Stimulated activated naive CD4-positive, alpha-beta T cell treated with Interleukin-2 at 50 U/mL for 16 hours (primary cell): ENCODE measurements at places on chromosomes 5 and 9.
A peak's percentile ranks its signal among the peaks of the same experiment; 100 is the strongest.

DNA sequence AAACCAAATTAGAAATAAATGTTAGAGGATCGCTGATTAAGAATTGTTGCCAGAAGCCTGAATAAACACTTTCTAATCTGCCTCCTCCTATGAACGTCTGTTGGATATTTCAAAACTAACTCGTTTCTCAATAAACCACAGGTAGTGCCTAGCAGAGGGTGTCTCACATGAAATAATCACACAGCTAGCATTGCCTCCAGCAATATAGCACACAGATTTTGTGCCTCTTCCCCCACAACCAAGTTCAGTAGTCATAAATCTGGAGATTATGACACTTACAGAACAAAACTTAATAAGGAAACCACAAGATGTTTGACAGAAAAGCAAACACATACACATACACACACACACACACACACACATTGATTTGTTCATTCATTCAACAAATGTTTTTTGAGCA is 173.2 kb upstream of the CDH10 start:
- no peak for DNase-seq

DNA sequence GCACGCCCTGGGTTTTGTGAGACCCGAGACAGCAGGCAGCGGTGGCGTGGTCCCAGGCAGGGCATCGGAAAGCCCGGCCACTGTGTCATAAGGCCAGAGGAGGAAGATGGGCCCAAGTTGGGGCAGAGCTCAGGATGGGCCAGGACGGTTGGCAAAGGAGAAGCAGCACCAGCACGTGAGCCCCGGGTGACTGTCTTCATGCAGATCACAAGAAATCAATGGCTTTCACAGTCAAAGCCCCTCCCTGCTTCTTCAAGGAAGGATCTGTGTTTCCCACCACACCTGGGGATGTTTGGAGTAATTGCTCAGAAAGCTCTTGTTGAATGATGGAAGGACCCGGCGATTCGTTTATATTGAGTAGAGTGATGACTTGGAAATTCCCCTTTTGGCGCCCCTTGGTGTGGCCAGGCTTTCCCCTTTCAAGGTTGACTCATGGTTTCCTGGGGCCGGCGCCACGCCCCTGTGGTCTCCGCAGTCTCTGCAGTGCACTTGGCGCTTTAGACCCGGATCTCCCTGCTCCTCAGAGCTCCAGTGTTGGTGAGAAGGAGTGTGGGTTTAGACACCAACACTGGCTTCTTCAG is 52.1 kb downstream of the IL31RA start:
- peak; percentile 60 for DNase-seq

- no peak for DNase-seq
Observed at GRCh38 chr9:124471761-124472160, 21.5 kb downstream of the ADGRD2 start.

DNA sequence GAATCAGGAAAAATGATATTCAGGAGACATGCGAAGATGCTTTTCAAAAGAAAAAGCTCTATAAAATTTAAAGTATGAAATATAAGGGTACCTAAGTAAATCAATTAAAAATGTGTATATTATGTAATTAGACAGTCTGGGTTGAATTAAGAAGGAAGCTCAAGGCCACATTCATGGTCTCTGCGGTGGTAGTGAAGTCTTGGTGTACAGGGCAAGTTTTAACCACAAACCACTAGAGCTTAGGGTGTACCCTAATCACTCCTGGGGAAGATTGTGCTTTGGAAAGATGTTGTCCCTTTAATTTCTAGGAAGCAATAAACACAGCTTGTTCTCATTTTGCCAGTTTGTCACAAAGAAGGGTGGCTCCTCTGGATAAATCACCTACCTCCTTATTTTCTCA is 287.2 kb upstream of the ZNF608 start:
- no peak for DNase-seq

DNA sequence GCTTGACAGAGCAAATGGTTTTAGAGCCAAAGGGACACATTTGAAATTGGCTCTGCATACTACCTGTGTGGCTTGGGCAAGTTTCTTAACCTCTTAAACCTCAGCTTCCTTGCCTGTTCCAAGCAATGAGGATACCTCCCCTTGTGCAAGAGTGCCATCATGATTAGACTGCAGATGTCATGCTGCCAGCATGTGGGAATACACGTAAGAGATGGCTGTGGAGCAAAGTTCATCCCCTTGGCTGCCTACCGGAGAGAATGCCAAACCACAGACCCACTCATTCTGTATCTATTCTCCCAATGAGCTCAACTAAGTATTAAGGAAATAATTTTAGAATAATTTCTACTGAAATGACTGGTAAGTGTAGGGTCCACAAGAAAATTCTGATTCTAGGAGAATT is 101.3 kb downstream of the WDR41 start:
- no peak for DNase-seq

DNA sequence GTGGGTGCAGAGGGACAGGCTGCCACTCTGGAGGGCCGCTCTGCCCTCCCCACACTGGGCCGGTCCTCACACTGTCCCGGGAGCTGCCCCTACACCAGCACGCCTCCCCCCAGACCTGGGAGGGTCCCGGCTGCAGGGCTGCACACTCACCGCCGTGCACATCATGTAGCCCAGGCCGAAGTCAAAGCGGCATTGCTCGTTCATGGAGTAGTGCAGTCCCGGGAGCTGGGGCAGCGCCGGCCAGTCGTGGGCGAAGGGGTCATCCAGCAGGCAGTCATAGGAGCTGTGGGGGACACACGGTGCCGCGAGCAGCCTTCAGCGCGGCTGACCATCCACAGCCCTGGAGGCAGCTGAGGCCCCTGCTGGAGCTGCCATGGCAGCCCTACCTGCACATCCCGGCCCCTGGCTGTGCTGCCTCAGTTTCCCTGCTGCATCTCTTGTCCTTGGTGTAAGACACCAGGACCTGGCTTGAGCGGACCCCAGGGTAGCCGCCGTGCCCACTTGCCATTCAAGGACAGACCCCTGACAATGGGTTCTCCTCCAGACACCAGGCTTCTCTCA is 93.2 kb downstream of the ZNF354C start:
- DNase-seq, result no peak

DNA sequence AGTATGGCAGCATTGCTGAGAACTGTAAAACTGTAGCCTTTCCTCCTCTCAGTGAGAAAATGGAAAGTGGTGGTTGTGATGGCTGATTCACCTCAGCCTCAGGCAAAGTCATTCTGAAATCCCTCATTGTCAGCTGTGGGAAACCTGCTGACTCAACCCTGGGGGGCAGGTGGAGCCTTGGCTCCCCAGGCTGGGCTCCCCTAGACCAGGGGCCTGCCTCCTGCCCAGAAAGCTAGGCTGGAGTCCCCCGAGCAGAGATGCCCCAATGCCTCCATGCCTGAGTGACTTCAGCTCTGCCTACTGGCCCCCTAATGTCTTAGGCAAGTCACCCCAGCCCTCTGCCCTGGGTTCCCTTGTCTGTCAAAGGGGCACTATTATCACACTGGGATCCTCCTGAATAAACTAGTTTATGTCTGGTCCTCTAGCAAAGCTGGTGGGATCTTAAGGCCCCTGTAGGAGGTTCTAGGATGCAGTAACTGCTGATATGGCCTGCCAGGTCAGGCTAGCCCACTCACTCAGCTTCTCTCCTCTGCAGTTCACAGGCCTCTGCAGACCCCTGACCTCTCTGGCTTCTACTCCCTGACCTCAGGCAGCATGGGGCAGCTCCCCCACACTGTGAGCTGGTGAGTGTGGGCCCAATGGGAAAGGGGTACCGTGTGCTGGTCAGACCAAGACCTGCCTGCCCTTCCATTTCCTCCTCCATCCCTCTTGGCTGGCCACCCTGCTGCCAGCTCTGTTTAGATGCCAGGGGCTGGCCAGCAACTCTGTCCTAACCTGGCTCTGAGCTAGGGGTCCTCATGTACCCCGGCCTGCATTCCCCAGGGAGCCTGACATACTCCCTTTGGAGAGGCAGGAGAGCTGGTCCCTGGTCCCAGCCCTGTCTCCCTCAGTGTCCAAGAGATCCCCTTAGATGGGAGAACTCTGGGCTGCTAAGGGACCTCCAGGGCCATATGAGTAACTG is 24.2 kb downstream of the TCF7 start:
- peak; percentile 62 for DNase-seq

GRCh38 chr9:113454914-113455761 is 8.4 kb upstream of the RGS3 start:
- no peak for DNase-seq

DNA sequence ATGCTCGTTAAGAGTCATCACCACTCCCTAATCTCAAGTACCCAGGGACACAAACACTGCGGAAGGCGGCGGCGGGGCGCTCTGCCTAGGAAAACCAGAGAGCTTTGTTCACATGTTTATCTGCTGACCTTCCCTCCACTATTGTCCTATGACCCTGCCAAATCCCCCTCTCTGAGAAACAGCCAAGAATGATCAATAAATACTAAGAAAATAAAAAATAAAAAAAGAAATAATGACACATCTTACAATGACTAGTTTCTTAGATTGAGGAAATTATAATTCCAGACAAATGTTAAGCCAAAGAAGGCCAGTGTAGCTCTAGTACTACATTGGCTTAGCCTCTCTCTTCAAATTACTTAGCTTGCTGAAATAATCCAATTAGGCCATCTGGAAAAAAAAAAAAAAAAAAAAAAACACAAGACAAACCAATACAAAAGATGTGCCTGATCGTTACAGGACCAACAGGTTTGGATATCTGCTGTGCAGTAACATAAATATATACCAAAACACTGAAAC is 58.0 kb downstream of the ANXA2R start:
- no peak for DNase-seq

DNA sequence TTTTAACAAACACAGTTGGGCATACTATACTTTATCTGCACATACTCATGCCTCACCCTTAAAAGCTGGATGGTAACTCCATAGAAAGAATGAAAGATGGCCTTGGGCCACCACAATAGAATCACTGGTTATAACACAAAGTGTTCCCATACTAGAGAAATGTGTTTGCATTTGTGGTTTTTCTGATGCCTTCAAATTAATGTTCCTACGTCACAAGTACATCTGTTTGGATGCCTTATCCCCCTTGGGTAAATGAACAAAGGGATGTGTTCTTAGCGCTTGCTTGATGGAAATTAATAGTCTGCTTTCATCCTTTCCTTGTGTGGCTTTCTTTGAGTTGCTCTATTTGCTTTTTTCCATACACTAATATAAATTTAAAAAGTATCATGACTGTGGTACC is 291.1 kb upstream of the PDE4D start:
- DNase-seq, result no peak

DNA sequence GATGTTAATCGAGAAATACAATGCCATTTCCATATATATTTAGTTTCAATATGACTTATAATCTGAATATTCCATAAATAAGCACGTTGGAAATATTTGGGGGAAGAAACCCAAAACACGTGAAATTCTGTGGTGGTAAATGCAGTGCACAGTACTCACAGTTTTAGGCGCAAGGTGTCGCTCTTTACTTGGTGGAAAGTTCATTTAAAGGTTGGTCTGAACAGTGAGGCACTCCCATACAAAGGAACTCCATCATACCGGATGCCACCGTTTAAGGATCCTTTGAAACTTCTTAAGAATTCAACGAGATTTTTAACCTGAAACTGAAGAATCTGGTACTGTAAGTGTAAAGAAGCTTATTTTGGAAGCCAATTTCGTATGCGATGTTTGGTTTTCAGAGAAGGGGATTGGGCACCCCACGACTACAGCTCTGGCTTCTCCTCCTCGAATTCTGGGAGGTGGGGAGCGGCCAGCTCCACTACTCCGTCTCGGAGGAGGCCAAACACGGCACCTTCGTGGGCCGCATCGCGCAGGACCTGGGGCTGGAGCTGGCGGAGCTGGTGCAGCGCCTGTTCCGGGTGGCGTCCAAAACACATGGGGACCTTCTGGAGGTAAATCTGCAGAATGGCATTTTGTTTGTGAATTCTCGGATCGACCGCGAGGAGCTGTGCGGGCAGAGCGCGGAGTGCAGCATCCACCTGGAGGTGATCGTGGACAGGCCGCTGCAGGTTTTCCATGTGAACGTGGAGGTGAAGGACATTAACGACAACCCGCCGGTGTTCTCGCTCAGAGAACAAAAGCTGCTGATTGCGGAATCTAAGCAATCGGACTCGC is at the start of gene PCDHA11:
Gene PCDHA11, plus strand, starts transcription at position 237 of the 834 bp plus-strand sequence. Its CDS starts 147 bp downstream, at position 384.
- no peak for DNase-seq

GRCh38 chr9:126144603-126145456 is 181.8 kb upstream of the MVB12B start:
- DNase-seq, result no peak

- peak; percentile 47 for DNase-seq
Observed at GRCh38 chr9:6758498-6759184, 868 bp downstream of the KDM4C start.

GRCh38 chr9:134896834-134897583 is 16.4 kb downstream of the FCN2 start:
- DNase-seq, result no peak

- DNase-seq, result no peak
Observed at GRCh38 chr5:144451187-144451973, 280.7 kb downstream of the KCTD16 start.

DNA sequence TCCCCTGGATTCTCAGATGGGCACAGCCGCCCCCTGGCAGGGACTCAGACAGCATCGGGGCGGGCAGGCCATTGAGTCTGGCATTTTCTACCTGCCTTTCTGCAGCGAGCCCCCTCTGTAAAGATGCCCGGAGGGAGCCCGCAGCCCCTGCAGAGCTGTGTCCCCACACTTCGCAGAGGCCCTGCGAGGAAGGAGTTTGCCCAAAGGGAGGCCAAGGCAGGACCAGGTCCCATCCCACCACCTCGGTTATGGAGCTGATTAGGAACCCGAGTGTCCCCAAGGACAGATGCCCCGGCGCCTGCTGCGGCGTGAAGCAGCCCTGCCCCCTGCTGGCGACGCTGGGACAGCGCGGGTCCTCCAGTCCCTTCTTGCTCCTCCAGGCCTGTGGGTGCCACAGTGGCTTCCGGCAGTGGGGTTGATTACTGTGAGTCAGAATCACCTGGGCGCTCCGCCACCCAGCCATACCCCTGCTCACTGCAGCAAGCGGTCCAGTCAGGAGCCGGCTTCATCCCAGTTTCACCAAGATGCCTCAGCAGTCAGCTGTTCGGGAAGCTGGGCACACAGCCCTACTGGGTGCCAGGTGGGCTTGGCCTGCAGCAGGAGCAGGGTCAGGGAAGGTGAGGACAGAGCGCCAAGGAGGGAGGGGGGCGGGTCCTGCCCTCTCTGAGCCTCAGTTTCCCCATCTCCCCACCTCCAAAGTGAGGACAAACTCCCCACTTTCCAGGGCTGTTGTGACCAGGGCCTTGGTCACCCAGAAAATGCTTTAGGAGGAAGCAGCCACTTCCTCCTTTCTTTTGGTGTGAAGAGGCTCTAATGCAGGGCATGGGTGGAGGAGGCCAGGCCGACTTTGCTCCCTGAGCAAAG is 117.2 kb downstream of the RXRA start:
- DNase-seq, result peak; percentile 84

GRCh38 chr5:148996270-148996669 is 66.6 kb downstream of the SH3TC2 start:
- no peak for DNase-seq

- DNase-seq, result no peak
Observed at GRCh38 chr5:55159763-55160492, at the start of gene GPX8. TSS of gene GPX8 (plus strand) at chr5:55160171. CDS start at chr5:55160193, 22 bp downstream.

- no peak for DNase-seq
Observed at GRCh38 chr5:142233083-142234032, 91.5 kb downstream of the SPRY4 start.

DNA sequence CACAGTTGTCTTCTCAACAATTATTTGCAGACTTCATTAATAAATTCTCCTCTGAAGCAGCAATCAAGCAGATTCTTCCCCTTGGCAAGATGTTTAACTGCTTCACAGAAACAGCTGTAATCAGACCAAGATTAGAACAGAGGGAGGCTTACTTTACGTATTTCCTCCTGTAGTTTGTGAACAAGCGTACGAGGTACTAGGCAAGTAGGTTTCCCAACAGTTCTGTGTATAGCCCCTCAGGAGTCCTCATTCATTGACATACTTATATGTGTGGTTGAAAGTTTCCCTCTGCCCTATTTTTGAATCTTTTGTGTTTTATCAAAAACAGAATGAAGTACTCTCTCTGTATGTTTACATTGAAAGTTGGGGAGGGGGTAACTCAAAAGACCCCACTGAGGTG is 128.0 kb downstream of the SPATA31D1 start:
- DNase-seq, result no peak
